ENCODE measurements at places on chromosomes 4 and X.
A peak's percentile ranks its signal among the peaks of the same experiment; 100 is the strongest.

DNA sequence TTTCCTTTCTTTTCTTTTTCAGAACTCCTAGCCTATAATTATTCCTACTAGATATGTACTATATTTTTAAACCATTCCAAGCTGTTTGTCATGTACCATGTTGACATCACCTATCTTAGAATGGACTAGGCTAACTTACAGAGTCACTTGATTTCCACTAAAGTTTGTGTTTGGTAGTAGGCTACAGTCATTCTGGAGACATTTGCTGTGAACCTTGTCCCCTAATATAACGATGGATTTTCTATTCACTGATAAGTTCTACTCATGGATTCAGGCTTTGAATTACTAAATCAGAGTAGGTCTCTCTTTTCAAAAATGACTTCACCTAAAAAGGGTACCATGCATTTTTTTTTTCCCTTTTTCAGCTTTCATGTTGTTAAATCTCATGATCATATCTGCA is 93.4 kb downstream of the PHEX start:
- DNase-seq: no peak

GRCh38 chr4:99585516-99585915 is 10.9 kb downstream of the MTTP start:
- no peak for DNase-seq

DNA sequence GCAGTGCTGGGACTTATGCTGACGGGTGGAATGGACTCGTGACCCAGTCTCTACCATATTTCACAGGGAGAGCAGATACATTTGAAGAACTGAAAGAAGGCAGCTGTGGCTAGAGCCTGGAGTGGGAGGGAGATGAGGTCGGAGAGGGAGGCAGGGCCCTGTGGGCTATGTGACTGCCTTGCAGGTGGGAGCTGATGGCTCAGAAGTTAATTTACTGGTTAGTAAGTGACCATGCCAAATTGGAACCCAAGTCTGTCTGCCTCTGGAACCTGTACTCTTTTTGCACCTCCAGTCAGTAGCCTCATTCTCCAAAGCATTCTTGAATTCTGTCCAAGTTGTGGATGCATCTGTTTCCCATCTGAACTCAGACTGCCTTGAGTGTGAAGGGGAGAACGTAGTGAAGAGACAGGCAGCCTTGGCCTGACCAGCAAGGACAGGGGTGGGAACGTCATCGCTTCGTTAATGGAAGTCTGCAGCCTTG is 92.3 kb downstream of the REPS2 start:
- DNase-seq: no peak

DNA sequence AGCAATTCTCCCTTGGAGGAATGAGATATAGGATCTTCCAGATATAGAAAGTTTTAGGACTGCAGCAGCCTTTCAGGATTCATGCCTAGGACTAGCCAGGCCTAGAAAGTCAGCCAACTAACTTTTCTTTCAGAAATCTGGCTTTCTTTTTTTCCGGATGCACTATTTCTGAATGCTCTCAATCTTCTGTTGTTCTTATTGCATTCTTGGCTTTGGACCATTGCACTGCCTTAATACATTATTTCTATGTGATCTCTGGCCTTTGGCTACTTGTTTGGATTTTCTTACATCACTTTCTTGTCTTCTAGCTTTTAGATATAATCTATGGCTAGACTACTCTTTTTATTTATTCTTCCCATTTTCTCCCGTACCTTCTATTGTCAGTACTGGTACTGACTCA is 813.1 kb upstream of the HTR2C start:
- DNase-seq: no peak

- DNase-seq: peak; percentile 74
Observed at GRCh38 chr4:185112104-185112503, 31.0 kb upstream of the SLC25A4 start.

DNA sequence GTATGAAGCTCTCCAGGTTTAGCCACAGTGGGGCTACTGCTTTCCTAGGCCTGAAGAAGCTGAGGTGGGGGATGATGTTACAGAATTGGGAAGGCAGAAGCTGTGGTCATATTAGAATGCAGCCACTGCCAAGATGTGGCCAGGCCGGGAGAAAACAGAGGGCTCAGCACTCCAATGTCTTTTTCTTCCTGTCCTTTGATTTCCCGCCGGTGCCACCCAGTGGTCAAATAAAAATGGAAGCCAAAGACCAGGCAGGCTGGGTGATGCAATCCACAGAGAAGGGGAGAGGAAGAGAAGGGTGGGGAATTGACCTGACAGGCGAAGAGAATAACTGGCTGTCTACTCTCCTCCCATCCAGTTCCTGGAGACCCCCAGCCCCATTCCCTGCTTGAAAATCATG is 94.9 kb upstream of the SHISA3 start:
- no peak for DNase-seq

GRCh38 chrX:7019555-7019954 is 128.0 kb upstream of the STS start:
- DNase-seq: no peak

- no peak for DNase-seq
Observed at GRCh38 chrX:148504506-148504905, 4.1 kb downstream of the AFF2 start.

DNA sequence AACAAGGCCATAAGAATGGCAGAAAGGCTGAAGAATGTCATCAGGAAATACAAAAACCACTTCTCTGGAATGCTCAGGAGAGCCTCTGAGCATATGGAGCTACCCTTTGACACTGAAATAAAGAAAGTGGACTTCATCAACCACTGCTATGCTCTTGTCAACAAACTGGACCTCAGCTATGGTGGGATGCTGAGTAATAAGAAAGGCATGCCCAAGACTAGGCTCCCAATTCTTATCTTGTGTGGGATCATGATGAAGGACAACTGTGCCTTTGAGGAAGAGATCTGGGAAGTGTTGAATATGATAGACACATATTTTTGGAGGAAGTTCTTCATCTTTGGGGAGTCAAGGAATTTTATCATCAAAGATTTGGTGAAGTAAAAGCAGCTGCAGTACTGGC is 86.9 kb upstream of the MAGEB16 start:
- DNase-seq: no peak

DNA sequence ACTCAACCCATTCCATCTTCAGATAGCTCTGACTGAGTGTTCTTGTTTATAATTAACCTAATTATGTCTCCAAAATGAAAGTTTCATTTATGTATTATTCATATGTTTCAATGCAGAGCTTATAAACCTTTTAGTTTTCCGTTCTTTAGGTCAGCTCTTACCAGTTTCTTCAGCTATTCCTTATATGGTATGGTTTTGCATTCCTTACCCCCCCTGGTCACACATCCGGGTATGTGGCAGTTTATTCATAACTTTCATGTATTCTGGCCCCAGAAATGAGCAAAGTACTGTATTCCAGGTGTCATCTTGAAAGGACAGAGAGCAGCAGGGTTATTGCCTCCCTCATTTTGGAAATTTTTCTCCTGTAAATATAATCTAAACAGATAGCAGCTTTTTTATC is 16.8 kb upstream of the IGSF1 start:
- no peak for DNase-seq

GRCh38 chr4:654871-655463 is 19.1 kb downstream of the ATP5ME start:
- no peak for DNase-seq

DNA sequence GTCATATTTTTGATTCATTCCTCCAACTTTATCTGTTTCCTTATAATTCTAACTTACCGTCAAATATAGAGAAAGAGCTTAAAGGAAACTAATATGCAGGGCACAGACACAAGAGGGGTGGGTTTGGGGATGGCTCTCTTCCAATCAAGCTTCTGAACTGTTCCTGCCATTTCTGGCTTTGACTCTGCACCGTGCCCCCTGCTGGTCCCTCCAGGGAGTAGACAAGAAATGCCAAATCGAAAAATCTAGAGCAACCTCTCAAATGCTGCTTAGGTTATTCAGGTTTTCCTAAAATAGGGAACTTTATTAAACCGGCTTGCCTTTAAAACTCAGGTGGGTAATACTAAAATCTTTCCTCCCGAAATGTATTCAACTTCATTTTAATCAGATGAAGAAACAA is 39.8 kb upstream of the VCX3A start:
- DNase-seq: no peak

GRCh38 chr4:123452616-123453015 is 56.0 kb downstream of the SPRY1 start:
- DNase-seq: no peak

- DNase-seq: no peak
Observed at GRCh38 chr4:15021946-15022345, 19.7 kb downstream of the CPEB2 start.

Data from smooth muscle cell of the brain vasculature (primary cell).